ENCODE measurements at places on chromosomes 6 and 20.

DNA sequence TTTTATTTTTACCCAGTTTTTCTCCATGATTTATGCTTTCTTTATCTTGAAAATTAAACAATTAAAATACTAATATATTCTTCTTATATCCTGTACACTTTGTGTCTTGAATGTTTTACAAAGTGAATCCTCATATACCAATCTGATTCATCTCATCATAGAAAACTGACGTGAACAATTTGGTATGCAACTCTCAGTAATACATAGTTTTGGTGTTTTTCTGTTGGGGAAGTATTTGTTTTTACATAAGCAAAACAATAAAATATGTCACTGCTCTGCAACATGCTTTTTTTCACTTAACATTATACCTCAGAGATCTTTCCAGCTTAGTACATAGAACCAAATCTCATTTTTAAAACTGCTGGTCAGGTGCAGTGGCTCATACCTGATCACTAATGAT is 14.7 kb downstream of the DNAAF9 start:
- DNase-seq, result no peak

DNA sequence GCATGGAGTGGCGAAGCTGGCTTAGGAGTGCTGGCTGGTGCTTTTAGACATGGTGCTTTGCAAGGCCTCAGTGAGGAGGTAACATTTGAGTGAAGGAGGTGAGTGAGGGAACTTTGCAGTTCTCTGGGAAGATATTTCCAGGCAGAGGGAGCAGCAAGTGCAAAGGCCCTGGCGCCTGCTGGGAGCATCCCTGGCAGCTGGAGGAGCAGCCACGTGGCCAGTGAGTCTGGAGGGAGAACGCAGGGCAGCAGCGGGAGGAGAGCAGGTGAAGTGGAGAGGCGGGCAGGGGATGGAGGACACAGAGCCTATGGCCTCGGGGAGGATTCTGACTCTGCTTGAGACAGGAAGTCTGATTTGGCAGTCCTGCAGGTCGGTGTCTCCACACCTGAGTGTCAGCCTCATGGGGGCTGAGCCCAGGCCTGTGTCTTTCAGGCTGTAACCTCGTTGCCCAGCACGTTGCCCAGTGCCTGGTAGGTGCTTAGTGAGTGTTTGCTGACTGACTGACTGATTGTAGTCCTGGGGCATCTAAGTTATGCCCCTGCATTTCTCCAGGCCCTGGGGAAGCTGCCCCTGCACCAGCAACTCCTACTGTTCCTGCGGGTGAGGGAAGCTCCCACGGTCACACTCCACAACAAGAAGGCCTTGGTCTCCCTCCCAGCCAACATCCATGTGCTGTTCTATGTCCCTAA is 11.0 kb upstream of the BPIFB4 start:
- DNase-seq, result no peak

GRCh38 chr6:75386050-75386770 is 101.6 kb upstream of the TMEM30A start:
- DNase-seq, result no peak

GRCh38 chr6:168047841-168048723 is 30.9 kb downstream of the FRMD1 start:
- DNase-seq, result no peak

GRCh38 chr6:11379805-11380204 is 147.3 kb upstream of the NEDD9 start:
- DNase-seq, result no peak

GRCh38 chr6:67775333-67775732 is 859.7 kb upstream of the ADGRB3 start:
- DNase-seq, result no peak

GRCh38 chr6:161257793-161258457 is 15.9 kb downstream of the AGPAT4 start:
- DNase-seq, result no peak

GRCh38 chr20:42788707-42789106 is 401.0 kb downstream of the PTPRT start:
- no peak for DNase-seq

GRCh38 chr20:41872930-41873329 is 254.8 kb upstream of the CHD6 start:
- no peak for DNase-seq

- DNase-seq, result no peak
Measured at GRCh38 chr6:130357436-130357835, 8.4 kb upstream of the TMEM200A start.

GRCh38 chr6:158611541-158612370 is 32.8 kb downstream of the DYNLT1 start:
- DNase-seq, result no peak

DNA sequence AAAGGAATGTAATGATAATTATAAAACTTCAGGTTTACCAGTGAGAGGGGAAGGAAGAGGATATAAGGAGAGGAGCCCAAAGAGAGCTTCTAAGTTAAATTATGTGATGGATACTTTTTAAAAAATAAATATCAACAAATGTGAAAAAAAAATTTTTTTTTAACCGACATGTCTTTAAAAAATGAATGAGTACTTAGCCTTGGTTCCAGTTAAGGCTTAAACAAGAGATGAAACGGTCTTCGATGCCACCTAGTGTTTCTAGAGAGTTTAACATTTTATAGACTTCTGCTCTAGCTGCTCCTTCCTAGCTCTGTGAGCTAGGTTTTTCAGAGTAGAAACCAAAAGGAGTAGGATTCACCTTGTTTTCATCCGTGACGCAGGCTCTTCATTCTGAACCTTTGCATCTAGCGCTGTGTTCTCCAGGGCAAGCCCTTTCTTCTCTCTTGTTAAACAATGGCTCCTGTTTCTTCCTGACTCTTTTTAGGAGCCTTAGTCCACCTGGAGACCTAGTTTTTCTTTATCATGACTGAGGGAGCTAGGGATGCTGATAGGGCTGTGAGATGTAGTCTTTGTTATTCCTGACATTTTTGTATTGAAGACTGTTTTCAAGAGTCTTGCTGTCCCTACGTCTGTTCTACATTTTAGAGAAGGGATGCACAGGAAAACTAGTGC is 42.4 kb upstream of the GNRH2 start:
- DNase-seq, result peak; percentile 33

GRCh38 chr20:37463726-37464494 is 57.1 kb upstream of the NNAT start:
- no peak for DNase-seq

GRCh38 chr6:109024784-109025183 is 69.9 kb downstream of the SESN1 start:
- no peak for DNase-seq

DNA sequence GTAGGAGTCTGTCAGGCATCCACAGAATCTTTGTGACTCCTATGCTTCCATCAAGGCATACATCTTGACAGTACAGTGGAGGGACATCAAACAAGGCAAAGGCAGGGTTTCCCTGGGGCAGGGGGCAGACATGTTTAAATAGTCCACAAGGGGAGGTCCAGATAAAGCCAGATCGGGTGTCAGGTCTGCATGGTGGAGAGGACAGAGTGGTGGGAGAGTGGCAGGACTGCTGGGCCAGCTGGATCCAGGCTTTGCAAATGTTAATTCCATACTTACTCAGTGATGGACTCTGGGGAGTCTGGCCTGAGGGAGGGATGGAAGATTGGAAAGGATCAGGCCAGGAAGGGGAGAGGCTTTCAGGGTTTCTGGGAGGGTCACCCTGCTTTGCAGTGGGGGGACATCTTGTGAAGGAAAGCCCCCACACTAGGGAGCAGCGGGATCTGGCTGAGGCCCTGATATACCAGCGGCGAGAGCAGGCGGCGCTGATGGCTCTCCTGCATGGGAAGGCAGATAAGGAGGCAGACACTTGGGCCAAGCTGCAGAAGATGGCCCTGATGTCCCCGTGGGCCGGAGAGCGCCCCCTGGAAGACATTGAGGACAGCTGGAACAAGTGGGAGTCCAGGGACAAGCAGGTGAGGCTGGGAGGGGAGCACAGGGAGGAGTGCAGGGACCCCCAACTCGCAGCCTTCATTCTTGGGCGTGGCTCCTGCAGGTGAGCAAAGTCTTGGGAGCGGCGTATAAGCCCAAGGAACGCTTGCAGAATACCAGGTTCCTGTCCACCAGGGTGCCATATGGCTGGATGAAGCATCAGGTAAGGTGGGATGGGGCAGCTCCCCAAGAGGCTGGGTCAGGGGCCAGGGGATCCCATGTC is 44.6 kb downstream of the SUN5 start:
- DNase-seq, result no peak

DNA sequence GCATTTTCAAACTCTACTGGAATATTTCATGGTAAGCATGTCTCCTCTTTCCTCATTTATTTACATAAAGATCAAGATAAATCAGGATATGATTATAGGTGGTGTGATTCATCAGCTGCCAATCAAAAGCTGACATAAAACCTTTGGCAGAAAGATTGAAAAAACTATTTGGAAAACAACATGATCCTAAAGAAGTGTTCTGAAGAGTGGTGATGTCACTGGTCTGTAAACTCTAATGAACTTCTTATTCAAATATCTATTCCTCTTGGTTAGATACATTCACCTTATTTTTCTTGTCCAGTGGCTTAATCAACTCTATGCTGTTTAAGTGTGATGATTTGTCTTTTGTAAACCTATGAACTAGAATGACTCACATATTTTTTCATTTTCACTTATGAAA is 535.5 kb upstream of the CITED2 start:
- no peak for DNase-seq

DNA sequence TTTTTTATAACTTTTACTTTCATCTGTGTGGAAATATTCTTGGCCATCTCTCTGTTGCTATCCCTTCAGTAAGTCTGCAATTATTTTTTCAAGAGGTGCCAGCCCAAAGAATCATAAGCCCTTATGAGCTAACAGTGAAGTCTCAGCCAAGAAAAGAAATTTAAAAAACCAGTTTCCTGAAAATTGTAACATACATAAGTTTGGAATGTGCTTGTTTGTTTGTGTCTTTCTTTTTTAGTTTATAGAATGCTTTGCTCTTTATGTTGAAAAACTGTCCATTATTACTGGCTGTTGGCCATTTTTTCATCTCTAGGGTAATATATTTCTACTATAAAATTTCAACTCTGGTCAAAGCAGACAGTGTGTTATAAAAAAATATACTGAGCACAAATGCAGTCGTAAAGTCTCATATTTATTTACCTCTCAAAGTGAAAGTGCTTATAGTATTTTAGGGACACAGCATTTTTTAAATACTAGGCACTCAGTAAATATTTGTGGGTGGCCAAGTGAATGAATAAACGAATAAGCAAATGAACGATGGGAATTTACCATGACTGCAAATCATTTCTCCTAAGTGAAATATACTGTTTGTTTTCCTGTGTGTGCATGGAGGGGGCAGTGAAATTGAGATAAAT is 659.7 kb downstream of the KIF16B start:
- no peak for DNase-seq

- DNase-seq, result no peak
Measured at GRCh38 chr6:131784561-131784960, 23.3 kb upstream of the ENPP1 start.

DNA sequence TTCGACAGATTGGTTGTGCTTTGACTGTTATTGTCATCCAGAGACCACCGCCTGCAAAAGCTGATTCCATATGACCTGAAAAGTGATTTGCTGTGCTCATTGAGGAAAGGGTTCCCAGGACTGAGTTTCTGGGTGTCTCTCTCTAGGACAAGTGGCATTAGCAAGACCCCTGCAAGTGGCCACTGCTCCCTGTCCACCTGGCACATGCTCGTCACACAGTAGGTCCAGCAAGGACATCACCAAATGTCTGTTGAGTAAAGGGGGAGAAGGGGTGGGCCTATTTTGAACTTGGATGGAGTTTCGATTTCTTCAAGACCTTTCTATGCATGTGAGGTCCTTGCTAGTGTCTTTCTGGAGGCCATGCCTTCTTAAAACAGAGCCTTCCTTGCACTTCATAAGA is 48.9 kb upstream of the IYD start:
- DNase-seq, result no peak

GRCh38 chr6:106119546-106119945 is 33.4 kb downstream of the PRDM1 start:
- no peak for DNase-seq

DNA sequence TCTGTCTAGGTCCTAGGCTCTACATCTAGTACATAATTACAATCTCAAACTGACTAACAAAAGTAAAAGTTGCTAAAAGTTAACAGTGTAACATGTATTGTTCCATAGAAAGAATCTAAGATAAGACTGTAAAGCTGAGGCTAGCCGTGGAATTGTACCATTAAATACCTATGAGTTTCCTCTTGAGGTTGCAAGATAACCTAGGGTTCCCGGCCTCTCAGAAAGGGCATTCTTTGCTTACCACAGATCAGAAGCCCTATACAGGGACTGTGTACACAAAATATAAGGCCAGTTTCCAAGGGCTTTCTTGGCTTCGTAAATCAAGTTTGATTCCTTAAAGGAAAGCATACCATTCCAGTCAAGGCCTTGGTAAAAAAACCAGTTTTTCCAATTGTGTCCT is 11.5 kb upstream of the SLC52A3 start:
- no peak for DNase-seq

DNA sequence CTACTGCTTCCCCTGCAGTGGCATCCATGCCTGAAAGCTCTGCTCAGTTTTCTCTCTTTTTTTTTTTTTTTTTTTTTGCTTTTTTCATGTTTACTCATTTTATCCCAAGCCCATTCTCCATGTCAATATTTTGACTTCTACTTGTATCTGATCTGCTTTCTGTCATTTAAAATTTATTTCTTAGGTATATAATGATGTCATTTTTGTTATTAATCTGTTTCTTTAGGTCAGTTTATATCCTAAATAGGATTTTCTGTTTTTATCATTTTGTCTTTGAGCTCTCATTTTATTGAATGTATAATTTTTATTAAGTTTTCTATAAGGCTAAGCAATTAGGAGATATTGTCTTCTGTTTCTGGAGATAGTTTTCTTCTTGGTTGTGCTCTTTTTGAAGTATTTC is 138.5 kb upstream of the PMEPA1 start:
- DNase-seq, result no peak

GRCh38 chr20:41222703-41223102 is 85.4 kb downstream of the PLCG1 start:
- DNase-seq, result no peak

- DNase-seq, result no peak
Measured at GRCh38 chr20:13694420-13695150, 55.9 kb upstream of the TASP1 start.

DNA sequence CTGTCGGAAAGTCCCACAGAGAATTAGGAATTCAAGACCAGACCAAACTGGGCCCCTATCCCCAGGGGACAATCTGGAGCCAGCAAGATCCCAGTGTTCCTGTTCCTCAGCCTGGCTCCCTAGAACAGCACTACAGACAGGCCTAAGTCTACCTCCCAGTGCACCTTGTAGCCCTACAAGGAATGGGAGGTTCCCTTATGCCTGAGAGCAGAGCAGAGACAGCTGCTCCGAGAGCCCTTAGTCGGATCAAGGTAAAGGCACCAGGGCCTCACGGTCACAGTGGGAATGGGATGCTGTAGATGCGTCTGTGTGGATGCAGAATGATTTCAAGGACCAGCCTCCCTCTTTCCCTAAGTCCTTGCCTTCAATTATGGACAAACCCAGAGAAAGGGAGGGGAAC is 204.5 kb upstream of the STXBP5 start:
- no peak for DNase-seq

DNA sequence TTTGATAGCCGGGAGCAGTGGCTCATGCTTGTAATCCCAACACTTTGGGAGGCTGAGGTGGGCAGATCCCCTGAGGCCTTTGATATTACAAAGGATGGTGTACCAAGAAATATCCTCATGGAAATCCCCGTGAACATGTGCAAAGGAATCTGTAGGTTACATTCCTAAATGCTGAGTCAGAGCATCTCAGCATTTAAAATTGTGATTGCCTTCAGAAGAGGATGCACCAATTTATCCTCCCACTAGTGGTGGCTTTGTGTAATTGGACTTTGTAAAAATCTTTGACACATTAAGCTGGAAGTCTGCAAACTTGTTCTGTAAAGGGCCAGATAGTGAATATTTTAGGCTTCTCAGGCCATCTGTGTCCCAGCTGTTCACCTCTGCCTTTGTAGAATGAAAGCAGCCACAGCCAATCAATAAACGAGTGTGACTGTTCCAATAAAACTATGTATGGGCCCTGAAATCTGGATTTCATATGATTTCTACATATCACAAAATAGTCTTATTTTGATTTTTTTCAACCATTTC is 11.8 kb downstream of the TMEM14B start:
- DNase-seq, result peak; percentile 38
